ENCODE measurements at places on chromosomes 4 and X. TPM values are rescaled to one million over a fixed set of nuclear protein-coding genes. Genes with fewer than 3 reads are reported as not detected.

NDNF gene
- total RNA-seq = 1.5 TPM

- H3K36me3 ChIP-seq = no peaks in the 10 kb centered on the region
- DNase-seq = no peak
- no peak overlapping the region for H3K4me3 ChIP-seq
- H3K27ac ChIP-seq = no peak overlapping the region
- H3K4me1 ChIP-seq = no peaks in the 10 kb centered on the region
Measured at GRCh38 chrX:152968193-152968592, 25.7 kb downstream of the PNMA5 start.

DNA sequence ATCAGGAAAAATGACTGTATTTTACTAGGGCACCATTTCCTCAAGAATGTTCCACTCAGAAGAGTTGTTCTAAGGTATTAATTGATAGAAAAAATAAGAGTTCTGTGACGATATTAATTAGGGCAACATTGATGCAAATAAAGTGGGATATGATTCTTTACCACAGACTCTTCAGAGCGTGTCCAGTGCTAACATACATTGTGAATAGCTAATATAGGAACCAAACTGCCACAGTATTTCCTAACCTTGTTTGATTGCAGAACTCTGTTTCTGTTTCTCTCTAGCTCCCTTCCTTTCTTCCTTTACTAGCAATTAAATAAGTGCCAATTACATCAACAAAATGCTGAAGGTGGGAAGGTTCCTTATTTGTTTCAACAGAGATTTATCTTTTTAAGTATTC lies 154.1 kb upstream of the CPEB2 start:
- no peak overlapping the region for H3K27ac ChIP-seq
- DNase-seq = no peak

IQCM gene
- not detected for total RNA-seq

- no peaks in the 10 kb centered on the region for H3K27me3 ChIP-seq
- H3K27ac ChIP-seq = peak overlapping the region; percentile 97
- no peaks in the 10 kb centered on the region for H3K36me3 ChIP-seq
Measured at GRCh38 chrX:123964156-123964834, 2.8 kb downstream of the STAG2 start.

GRCh38 chrX:43661521-43662240 lies 5.6 kb downstream of the MAOA start:
- no peak for DNase-seq
- H3K27ac ChIP-seq = peak overlapping the region; percentile 38
- H3K4me1 ChIP-seq = peaks cover 3% of the 10 kb centered on the region
- H3K27me3 ChIP-seq = no peaks in the 10 kb centered on the region
- no peaks in the 10 kb centered on the region for H3K36me3 ChIP-seq
